Smooth muscle cell of trachea (primary cell): ENCODE measurements at places on chromosomes 7 and 10. TPM values are rescaled to one million over a fixed set of nuclear protein-coding genes. Genes with fewer than 3 reads are reported as not detected.

ADAM12 gene
- total RNA-seq: 28.8 and 34.4 TPM in 2 replicates

SLC26A5 gene
- not detected in 2 replicates for total RNA-seq

NRCAM gene
- 0.50 and 1.5 TPM in 2 replicates for total RNA-seq

FGFBP3 gene
- 0.44 and 0.50 TPM in 2 replicates for total RNA-seq

RAB19 gene
- total RNA-seq: not detected in 2 replicates

GFRA1 gene
- 0.15 and 0.50 TPM in 2 replicates for total RNA-seq

PDE6C gene
- not detected in 2 replicates for total RNA-seq

BLNK gene
- total RNA-seq: 0.17 TPM in 1 of 2 replicates, not detected in the other

TAF5 gene
- 3.8 and 5.2 TPM in 2 replicates for total RNA-seq

C7orf33 gene
- not detected in 2 replicates for total RNA-seq

CCDC6 gene
- 34.7 and 42.2 TPM in 2 replicates for total RNA-seq

DOCK1 gene
- 86.0 and 108 TPM in 2 replicates for total RNA-seq
